Progenitor cell of endocrine pancreas (in vitro differentiated cells): ENCODE measurements at places on chromosomes 1 and 21.
A peak's percentile ranks its signal among the peaks of the same experiment; 100 is the strongest.

- DNase-seq = no peak
Observed at GRCh38 chr1:5648410-5649165, 343.6 kb downstream of the NPHP4 start.

GRCh38 chr1:118335331-118335732 is 150.3 kb upstream of the SPAG17 start:
- no peak for DNase-seq

- no peak for DNase-seq
Observed at GRCh38 chr1:206083750-206084149, 30.8 kb downstream of the RHEX start.

DNA sequence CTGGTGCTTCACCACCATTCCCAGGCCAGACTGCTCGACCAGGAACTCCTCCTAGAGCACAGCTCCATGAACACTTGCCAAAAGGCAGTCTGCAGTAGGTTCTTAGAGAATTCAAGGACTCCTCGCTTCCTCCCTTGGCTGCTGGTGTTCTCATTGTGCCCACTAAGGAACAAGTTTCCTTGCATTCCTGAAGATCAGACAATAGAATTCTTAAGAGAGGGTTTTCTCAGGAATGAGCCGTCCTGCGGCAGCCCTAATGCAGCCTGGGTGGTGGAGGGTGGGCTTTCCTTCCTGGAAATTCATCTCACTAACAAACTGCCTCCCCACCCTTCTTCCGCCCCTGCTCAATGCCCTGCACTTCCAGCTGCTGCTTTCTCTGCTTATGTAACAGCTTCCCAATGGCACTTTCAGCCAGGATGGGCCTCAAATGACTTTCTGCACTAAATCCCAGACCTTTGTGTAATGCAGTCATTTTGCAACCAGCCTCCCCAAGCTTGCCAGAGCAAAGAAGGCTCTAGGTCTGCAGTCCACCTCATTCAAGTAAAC is 287.9 kb downstream of the PLPP3 start:
- DNase-seq = no peak

DNA sequence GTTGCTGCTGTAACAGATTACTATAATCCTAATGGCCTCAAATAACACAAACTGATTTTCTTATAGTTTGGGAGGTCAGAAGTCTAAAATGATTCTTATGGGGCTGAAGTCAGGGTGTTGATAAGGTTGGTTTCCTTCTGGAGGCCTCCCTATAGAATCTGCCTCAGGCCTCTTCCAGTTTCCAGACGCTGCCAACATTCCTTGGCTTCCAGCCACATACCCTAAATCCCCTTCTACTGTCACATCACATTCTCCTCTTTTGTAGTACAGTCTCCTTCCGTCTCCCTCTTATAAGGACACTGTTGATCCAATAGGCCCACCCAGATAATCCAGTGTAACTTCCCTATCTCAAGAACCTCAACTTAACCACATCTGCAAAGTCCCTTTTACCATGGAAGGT is 145.3 kb upstream of the NCAM2 start:
- no peak for DNase-seq

DNA sequence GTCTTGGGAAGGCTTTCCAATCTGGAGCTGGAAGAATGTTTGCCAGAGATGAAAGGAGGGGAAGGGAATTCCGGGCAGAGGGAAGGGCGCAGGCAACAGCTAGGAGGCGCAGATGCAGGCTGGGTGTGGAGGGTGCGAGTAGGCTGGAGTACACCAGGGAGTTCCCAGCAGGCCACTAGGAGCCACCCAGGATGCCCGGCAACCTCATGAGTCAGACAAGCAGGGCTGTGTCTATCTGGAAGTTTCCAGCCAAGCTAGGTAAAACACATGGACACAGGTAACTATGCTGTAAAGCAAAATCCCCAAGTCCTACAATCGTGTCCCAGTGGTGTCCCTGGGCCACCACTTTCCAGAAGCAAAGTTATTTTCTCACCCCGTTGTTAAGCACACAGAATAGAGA is 990 bp upstream of the NBL1 start:
- DNase-seq = no peak

DNA sequence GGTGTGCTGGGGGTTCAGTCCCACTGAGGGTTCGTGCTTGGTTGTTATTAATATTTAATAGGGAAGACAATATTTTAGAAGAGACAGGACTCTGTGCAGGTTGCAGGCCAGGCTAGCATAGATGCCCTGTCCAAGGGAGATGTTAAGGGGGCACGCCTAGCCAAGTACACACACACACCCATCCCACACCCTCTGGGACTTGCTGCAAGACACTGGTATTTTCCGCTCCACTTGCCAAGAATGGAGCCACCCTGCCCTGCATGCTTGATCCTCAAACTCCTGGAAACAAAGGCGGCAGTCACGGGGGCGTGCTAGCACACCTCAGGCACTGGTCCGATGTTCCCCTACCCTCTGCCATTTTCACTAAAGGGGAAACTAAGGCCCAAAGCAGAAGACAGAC is 99.1 kb downstream of the MRPL37 start:
- DNase-seq = no peak

GRCh38 chr1:6645018-6645417 is 20.4 kb downstream of the THAP3 start:
- DNase-seq = no peak

- no peak for DNase-seq
Observed at GRCh38 chr1:215636258-215636965, 69.3 kb downstream of the KCTD3 start.

DNA sequence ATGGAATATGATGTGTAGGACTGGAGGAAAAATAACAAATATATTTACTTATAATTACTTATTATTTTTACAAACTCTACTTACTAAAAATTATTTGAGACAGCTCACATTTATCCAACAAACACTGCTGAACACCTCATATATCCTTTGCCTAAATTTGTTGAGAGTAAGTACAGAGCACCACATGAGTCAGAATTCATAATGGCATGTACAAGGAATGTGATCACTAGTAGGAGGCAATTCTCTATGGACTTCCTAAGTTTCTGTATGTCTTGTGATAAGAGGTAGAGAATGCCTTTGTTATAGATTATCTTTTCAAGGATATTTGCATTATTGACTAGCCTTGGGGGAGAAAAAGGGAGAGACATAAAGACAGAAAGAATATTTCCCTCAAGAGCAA is 8.2 kb upstream of the ST6GALNAC3 start:
- no peak for DNase-seq

DNA sequence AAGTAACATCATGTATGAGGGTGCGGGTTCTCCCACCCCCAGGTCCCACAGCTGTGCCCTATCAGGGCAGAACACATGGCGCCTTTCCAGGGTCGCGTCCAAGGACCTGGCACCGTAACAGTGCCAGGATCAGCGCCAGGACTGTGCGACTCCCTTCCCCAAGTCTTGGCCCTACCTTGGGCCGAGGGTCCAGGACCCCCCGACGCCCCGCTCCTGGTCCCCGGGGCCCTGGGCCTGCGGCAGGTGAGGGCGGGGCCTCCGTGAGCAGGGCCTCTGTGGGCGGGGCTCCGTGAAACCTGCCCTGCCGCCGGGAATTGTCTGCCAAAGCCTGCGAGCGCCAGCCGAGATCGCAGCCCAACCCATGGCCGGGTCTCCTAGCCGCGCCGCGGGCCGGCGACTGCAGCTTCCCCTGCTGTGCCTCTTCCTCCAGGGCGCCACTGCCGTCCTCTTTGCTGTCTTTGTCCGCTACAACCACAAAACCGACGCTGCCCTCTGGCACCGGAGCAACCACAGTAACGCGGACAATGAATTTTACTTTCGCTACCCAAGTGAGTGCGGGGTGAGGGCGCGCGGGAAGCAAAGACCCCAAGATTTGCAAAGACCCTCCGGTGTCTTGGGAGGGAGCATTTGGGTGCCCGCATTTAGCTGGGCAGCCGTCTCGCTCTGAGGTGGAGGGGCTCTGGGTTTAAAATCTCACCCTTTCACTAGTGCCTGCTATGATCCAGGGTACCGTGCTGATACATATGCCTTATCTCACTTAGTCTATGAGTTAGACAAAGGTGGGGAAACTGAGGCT is at the start of gene RHBG:
TSS of gene RHBG (plus strand) at position 323 of the 796 bp plus-strand sequence. CDS start at position 362, 39 bp downstream.
- DNase-seq = peak; percentile 45

DNA sequence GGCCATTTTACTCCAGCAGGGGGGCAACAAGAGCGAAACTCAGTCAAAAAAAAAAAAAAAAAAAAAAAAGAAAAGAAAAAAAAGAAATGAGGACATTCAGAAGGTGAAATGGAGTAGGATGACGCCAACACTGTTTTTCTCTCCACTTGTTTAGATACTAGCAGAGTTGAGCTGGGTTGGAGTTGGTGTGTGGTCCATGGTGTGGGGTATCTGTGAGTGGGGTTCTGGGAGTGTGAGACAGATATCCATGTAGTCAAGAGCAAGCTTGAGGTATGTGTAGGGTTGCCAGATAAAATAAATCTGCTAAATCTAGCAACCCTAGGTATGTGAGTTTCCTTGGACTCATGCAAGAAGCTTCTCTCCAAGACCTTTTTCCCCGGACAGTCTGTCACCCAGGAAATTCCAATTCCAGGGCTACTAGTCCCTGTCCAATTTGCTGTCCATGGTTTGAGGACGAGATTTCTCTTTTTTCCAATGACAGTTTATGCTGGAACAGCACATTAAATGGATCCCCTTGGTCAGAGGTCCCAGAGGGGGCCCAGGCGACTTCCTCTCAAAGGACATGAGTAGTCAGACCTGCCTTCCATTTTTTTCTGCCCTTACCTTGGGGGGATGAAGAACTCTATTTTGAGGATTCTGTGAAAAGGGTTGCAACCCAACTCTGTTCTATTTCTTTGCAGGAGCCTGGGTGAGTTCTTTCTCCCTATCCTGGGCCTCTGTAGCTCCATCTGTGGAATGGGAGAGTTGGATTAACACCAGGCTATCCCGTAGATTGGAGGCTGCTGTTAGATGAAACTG is 2.1 kb upstream of the FOXD2 start:
- no peak for DNase-seq

GRCh38 chr1:237884237-237884636 is 6.5 kb downstream of the ZP4 start:
- DNase-seq = no peak

GRCh38 chr1:169271098-169271497 is 96.5 kb downstream of the NME7 start:
- no peak for DNase-seq

DNA sequence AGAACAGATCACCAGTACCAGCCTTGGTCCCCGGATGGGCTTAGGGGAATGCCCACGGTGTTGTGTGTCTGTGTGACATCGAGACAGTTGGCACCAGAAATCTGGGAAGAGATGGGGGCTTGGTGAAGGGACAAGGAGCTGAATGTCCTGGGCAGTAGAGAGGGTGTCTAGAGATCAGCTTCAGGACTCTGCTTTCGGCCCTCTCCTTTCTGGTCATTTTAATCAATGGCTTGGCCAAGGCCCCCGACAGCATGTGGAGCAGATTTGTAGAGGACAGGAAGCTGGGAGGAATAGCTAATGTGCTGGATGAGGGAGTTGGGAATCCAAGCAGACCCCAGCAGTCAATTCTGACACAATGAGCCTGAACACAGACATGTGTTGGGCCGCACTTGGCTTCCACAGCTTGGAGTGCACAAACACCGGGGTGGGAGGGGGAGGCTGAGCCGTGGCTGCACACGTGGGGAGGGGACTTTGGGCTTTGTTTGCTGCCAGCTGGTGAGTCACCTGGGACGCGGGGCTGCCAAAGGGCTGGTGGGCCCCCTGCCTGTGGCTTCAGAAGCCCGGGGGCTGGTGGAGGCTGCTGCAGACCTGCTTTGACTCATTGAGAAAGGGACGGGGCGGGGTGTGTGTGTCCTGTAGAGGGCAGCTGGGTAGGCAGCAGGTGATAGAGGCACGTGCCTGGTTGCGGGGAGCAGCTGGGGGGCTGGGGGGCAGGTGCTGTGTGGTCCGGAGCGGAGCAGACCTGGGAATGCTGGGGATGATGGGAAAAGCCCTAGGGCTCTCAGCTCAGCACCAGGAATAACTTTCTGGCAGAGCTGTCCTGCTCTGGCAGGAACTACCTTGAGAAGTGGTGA is 20.9 kb downstream of the SLC1A7 start:
- no peak for DNase-seq

GRCh38 chr1:94981575-94981973 is 54.7 kb upstream of the CNN3 start:
- DNase-seq = no peak

- DNase-seq = no peak
Observed at GRCh38 chr1:47569261-47569660, 131.4 kb downstream of the FOXD2 start.

- no peak for DNase-seq
Observed at GRCh38 chr1:57278558-57278957, 145.3 kb downstream of the DAB1 start.

GRCh38 chr1:97082160-97082848 is 360.7 kb downstream of the PTBP2 start:
- DNase-seq = no peak
